ENCODE measurements at places on chromosomes 12 and 14. TPM values are rescaled to one million over a fixed set of nuclear protein-coding genes. Genes with fewer than 3 reads are reported as not detected.

Gene NOS1
- total RNA-seq = 0.52 TPM

Gene NEMP1
- 18.6 TPM for total RNA-seq

Gene SVOP
- total RNA-seq = not detected

Gene FGD4
- total RNA-seq = 1.4 TPM

Gene CFAP251
- total RNA-seq = 1.2 TPM

Gene KCNJ8
- 0.41 TPM for total RNA-seq

Gene GPR132
- total RNA-seq = 0.51 TPM

Gene KCNA1
- not detected for total RNA-seq

Gene HOXC11
- total RNA-seq = 0.51 TPM

Gene MFAP5
- not detected for total RNA-seq

Gene EXOC3L4
- 0.94 TPM for total RNA-seq

Gene POU6F1
- 1.7 TPM for total RNA-seq

Gene AKAP6
- 0.91 TPM for total RNA-seq

Gene P2RX2
- not detected for total RNA-seq

Gene TBX3
- 19.1 TPM for total RNA-seq

Gene GPRC5A
- total RNA-seq = 454 TPM

Gene SLC6A12
- 0.76 TPM for total RNA-seq

Gene STAB2
- not detected for total RNA-seq

Gene GYS2
- not detected for total RNA-seq

Gene NEUROD4
- total RNA-seq = not detected

Gene CMKLR1
- total RNA-seq = not detected

Gene DDX47
- 90.2 TPM for total RNA-seq

Gene CEBPE
- total RNA-seq = not detected

Gene SPX
- 2.0 TPM for total RNA-seq

Gene IAPP
- not detected for total RNA-seq

Gene TMEM233
- total RNA-seq = 0.07 TPM

Gene SAMD4A
- 6.4 TPM for total RNA-seq

Gene P2RX7
- not detected for total RNA-seq

Gene RND1
- total RNA-seq = 18.7 TPM

Gene OR4K1
- not detected for total RNA-seq

Gene FSCB
- not detected for total RNA-seq

Gene SCNN1A
- 3.6 TPM for total RNA-seq

Gene C1S
- total RNA-seq = 36.8 TPM

Gene KERA
- not detected for total RNA-seq

Gene EEF1AKMT3
- total RNA-seq = 6.1 TPM

Gene COCH
- 20.4 TPM for total RNA-seq

Gene AMHR2
- total RNA-seq = 2.0 TPM

Gene ITGA7
- total RNA-seq = 1.1 TPM

Gene BMAL2
- 26.0 TPM for total RNA-seq

Gene ZFP36L1
- total RNA-seq = 201 TPM

Gene STX2
- 18.8 TPM for total RNA-seq

Gene ADAM21
- total RNA-seq = not detected

Gene RAB21
- 37.3 TPM for total RNA-seq

Gene KLHL33
- not detected for total RNA-seq

Gene OR4E2
- total RNA-seq = not detected

Gene ANKRD33
- total RNA-seq = 0.08 TPM

Gene ZNF140
- total RNA-seq = 10.1 TPM

Data from A549 treated with CpdA at 1 μM for 4 hours (cell line).